ENCODE measurements at places on chromosomes 12 and 14.

DNA sequence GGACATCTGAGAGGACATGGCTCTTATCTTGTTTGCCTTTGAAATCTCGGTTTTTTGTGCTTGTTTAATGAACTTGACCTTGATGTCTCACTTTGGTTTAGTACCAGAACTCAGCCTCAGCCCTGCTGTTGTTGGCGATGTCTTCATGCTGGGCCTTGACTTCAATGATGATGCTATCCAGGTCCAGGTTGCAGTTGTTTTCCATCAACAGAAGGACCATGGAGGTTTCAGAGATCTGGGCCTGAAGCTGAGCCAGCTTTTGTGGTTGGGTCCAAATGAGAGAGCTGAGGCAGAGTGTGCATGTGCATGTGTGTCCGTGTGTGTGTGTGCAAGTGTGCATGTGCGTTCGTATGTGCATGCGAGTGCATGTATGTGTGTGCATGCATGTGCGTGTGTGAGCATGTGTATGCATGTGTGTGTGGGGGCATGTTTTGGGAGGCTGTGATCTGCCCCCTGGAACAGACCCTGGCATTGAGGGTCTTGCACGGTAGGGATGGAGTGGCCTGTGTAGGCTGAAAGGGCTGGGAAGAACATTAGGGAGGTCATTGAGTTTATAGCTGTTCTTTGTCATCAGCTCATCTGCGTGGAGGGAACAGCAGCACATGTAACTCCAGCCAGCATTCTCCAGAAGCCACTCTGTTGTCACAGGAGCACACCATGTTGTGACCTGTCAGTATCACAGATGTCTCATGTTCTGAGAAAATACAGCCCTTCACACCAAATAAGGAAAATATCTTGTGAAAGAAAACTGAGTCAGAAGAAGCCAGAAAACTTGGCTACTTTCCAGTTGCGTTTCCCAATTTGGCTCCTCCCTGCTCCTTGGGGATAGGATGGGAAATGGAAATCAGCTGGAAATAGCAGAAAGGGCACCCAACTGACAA lies 10.0 kb upstream of the KRT82 start:
- no peak for DNase-seq

- no peak for DNase-seq
Observed at GRCh38 chr12:82600379-82600778, 86.3 kb upstream of the TMTC2 start.

DNA sequence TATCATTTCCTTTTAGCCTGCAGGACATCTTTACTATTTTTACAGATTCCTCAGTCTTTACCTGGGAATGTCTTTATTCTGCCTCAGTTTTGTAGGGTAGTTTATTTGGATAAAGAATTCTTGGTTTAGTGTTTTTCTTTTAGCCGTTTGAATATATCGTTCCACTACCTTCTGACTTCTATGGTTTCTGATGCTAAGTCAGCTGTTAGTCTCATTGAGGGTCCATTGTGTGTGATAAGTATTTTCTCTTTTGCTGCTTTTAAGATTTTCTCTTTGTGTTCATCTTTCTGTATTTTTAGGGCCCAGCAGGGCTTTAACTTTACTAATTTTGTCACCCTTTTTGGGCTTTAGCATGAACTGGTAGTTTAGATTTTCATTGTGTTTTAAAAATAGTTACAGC lies 113.5 kb downstream of the MNAT1 start:
- no peak for DNase-seq

- no peak for DNase-seq
Observed at GRCh38 chr12:96120359-96121100, 73.6 kb upstream of the ELK3 start.

- DNase-seq: no peak
Observed at GRCh38 chr14:58133739-58134138, 18.3 kb downstream of the ARMH4 start.

DNA sequence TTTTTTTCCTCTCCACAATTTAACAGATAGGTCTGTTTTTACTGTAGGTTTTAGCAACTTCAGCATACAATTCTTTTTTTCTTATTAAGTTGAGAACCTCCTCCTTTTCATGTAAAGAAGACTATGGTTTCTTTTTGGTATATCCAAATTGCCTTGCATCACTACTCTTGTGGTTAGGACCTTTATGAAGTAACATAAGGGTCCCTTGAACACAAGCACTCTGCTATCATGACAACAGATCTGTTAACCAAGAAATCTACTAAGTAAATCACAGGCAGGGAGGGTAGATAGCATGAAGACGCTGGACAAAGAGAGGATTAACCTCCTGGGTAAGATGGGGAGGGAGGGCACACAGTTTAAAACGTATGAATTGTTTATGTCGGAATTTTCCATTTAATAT lies 380.6 kb downstream of the CCDC91 start:
- DNase-seq: no peak

DNA sequence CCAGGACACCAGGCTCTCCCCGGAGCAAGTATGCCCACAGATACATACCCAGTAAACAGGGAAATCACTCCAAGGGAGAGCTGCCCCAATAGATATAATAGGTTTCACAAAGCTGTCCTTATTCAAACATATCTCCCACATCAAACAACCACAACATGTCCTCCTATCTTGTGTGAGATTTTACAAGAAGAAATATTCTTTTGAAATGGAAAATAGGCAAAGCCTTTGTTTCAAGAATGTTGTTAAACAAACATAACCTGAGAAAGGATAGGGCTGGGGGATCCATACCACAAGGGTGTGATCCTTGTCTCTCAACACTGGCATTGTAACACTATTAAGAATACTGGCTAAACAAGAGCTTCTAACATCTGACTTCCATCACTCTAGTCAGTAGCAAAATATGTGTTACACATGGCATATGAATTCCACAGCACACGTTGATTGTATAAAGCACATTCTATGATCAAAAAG lies 32.9 kb downstream of the LGR5 start:
- DNase-seq: no peak

- no peak for DNase-seq
Observed at GRCh38 chr12:104910196-104910840, 47.8 kb downstream of the SLC41A2 start.

DNA sequence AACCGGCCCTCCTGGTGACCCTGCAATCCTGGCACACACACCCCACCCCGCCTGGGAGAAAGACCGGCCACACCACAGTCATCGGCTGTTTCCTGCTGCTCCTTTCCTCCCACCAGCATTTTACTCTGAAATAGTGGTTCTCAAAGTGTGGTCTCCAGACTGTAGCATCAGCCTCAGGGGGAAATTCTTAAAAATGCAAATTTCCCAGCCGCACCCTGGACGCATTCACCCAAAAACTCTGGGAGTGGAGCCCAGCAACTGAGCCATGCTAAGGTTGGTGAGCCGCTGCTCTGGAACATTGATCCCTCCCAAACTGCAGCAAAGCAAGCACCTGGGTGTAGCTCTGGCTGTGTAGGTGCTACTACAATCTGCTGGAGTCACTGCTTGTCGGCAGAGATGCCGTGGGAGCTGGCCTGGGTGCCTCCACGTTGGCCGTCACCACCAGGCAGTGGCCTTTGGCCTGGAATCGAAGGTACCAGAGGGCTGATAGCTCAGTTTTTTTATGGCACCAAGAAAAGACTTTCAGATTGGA lies 38.4 kb upstream of the BCL2L14 start:
- no peak for DNase-seq

DNA sequence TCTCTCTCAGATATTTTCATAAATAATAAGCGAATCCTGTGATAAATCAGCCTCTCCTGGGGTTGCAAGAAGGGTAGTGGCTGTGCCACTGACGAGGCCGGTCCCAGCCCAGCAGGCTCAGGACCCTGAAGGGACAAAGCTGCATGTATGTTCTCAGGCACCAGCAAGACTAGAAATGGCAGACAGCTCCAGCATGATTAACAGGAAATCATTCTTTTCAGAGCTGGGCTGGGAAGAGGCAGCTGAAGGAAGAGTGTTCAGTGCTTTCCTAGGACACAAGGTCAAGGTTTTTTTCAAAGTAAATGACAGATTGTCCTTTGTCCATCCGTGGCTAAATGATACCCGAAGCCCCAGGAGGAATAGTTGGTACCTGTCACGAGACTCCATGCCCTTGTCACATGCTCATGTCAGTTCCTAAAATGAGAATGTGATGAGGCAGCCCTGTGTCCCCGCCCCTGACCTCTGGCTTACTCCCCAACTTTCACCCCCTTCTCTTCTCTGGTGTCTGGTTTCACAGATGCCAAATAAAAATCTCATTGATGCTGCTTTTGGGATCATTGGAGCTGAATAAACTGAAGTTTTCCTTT lies 65.1 kb downstream of the PPP1R36 start:
- peak; percentile 34 for DNase-seq

DNA sequence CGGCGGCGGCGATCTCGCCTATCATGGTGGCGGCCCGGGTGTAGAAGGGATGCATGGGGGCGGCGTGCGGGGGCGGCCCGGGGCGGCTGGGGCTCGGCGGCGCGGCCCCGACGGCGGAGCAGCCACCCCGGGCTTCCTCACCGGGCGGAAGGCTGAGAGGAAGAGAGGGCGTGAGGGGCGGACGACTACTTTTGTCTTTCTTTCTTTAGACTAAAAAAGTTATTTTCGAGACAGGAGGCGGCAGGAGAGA lies 240 bp downstream of the BTG1 start:
- DNase-seq: no peak

GRCh38 chr12:57842342-57843294 lies 3.9 kb downstream of the CTDSP2 start:
- no peak for DNase-seq

Measured in NCI-H1417 (cell line).